Stimulated activated CD4-positive, alpha-beta T cell treated with anti-CD3 and anti-CD28 coated beads, Interleukin-2, amount 100 ng/mL, for 4 hours (primary cell): ENCODE measurements at places on chromosomes 2 and 18.

GRCh38 chr2:174328961-174329715 is 5.6 kb upstream of the SP9 start:
- no peak for DNase-seq

DNA sequence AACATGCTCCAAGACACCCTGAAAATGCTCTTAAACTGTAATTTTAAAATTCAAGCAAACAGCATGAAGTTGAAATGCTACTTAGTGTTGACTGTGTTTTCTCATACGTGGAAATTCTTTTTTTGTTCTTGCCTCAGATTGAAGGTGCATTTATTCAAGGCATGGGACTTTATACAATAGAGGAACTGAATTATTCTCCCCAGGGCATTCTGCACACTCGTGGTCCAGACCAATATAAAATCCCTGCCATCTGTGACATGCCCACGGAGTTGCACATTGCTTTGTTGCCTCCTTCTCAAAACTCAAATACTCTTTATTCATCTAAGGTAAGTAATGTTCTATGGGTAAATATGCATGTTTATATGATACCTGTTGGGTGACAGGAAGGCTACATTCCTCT is 82.7 kb downstream of the AOX1 start:
- no peak for DNase-seq

DNA sequence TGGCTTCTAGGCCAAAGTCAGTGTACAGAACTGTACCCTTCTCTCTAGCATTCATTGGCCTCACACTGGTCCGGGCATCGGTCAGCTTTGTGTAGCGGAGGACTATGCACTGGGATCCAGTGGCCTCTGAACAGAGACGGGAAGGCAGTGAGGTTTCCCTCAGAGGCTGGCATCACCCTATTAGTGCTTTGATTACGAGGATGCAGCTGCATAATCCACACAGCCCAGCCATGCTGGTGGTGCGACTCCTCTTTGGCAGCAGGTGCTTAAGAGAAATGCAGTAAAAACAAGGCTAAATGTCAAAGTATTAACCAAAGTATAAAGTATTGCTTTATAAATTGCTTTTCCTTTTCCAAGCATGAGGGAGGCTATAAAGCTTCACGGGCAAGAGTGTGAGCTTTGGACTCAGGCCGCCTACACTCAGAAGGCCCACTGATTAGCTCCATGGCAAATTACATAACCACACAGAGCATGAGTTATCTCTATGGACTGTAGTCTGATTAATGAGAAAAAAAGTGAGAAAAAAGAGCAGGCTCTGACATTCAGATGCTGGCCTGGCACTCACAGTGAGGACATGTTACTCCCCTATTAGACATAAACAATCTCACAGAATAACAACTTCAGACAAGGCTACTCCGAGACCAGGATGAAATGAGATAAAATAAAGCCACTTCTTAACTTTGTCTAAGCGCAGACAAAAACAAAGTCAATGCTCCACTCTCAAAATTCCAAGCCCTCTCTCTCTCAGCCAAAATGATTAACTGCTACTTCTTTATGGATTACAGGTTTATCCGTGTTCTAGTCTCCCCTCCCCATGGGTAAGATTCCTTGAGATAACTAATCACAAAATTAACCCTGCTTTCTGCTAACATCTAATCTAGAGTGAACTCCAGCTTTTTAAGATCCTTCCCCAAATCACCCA is 6.4 kb upstream of the CRYGC start:
- DNase-seq, result no peak

- no peak for DNase-seq
Measured at GRCh38 chr2:222747526-222748160, 76.2 kb downstream of the MOGAT1 start.

GRCh38 chr2:20488782-20489181 is 41.9 kb downstream of the RHOB start:
- DNase-seq, result no peak

DNA sequence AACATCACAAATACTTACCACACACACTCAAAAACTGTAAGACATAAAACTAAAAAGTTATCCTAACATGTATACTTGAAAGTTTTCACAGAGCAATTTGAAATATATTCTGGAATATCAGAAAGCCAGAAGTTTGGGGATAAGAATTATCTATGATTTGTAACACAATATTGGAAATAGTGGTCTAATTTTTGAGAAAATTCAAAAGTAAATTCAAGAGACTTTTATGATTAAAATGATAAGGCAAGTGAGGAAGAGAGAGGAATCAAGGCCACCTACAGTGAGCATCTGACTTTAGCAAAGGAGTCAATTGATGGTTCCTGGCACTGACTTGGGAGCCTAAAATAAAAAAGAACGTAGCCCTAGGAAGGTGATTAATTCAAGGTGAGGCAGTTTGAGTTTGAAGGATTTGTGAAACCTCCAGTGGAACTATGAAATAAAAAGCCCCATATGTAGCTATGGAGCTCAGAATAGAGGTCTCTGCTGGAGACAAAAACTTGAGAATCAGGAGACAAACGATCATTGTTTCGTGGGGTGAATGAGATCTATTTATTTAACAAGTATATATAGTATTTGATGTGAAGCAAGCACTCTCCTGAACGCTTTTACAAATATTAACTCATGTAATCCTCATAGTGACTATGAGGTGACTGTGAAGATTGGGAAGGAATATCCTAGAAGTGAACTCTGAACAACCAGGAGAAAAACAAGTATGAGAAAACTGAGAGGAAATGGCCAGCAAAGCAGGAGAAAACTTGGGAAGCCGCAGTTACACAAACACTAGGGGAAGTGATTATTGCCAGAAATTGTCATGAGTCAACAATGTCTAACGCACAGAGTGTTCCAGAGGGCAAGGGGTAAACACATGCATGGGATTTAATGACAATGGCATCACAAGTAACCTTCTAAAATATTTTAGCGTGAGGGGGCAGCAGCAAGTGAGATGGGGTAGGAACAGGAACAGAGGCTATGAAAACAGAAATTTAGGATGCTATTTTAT is 12.8 kb downstream of the TFPI start:
- DNase-seq, result no peak

DNA sequence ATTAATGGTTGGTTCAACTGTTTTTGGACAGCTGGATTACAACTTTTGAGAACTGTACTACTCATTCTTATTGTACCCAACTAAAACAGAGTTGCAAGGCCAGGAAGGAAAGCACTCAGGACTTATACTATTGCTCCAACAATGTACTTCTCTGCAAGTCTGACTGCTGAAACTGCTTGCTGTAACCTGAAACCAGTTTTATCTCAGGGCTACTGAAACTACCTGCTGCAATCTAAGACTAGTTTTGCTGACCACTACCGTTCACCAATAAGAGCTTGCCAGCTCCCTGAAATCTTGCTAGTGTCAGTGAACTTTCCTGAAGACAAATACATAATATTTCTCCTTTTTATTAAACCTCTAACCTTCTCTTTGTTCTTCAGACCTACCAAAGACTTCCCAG is 157.3 kb downstream of the CDCA7 start:
- no peak for DNase-seq
